Adrenal gland (tissue), 19 donors: ENCODE measurements at places on chromosomes 5 and 9.
A peak's percentile ranks its signal among the peaks of the same experiment; 100 is the strongest.

DNA sequence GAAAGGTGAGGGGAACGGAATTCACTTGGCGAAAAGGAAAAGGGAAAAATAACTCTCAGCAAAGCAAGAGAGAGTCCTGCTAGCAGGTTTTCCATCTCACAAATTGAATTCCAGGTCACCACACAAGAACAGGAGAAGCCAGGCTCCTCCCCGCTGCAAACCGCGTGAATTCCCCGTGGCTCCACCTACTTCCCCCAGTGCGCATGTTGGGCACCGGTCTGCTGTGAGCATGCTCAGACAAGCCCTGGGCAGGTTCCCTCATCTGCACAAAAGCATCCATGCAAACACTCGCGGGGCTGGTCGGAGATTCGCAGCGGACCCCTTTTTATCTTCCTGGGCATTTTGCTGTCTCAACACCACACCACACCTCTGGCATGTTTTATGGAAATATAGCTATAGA is 58.5 kb upstream of the S1PR3 start:
- no peak for DNase-seq

- DNase-seq: no peak
Measured at GRCh38 chr9:91178281-91179236, 183.2 kb downstream of the AUH start.

GRCh38 chr9:96109680-96110351 is 192.2 kb downstream of the HSD17B3 start:
- DNase-seq: no peak

DNA sequence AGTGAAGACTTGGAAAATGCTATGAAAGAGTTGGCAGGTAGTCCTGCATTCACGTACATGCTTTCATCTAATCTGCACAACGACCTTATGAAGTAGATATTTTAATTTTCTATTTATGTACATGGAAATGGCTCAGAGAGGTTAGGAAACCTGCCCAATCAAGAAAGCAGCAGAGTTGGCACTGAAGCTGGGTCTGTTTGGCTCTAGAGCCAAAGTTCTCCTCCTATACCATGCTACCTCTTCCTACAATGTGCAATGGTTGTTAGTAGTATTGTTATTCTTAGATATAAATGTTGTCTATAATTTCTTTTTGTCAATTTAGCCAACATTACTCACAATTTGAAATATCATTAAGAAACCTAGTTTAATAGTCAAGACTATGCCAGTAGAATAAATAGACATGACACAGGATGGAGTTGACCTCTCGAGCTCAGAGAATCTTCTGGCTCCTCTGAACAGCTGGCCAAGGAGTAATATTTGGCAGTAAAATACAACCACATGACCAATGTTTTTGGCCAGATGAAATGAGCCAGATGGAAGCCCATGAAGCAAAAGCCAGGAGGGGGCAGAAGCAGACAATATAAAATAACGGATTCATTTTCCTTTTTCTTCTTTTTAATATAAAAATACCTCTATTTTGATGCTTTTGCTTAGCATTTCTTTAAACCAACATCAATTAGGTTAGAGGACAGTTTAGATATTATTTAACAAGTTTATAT is 542.3 kb downstream of the PDE4D start:
- no peak for DNase-seq

GRCh38 chr9:113380869-113381378 is 4.1 kb upstream of the HDHD3 start:
- no peak for DNase-seq

DNA sequence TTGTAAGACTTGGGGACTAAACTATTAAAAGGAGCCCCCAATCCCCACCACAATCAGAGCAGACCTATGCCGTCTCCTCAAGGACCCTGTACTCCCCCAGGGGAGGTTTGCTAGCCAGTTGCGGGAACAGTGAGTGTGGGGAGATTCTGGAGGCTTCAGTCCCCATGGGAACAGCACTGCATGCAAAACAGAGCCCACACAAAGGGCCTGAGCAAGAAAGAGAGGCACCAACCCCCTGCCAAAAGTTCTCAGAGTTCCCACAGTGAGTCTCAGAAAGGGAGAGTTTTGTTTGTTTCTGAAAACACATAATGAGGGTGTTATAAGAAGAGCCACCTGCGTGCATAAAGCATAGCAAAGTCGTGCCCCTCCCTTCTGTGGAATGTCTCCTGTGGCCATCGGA is 56.6 kb downstream of the CFAP90 start:
- no peak for DNase-seq

- DNase-seq: no peak
Measured at GRCh38 chr5:108398964-108399363, 17.1 kb upstream of the FBXL17 start.

- peak; percentile 65 for DNase-seq
Measured at GRCh38 chr5:138748630-138749081, 4.6 kb upstream of the CTNNA1 start.

- DNase-seq: no peak
Measured at GRCh38 chr5:23717486-23717885, 210.1 kb downstream of the PRDM9 start.

GRCh38 chr5:38011668-38012188 is 171.9 kb upstream of the GDNF start:
- DNase-seq: no peak

- no peak for DNase-seq
Measured at GRCh38 chr5:126869005-126869451, 92.1 kb downstream of the LMNB1 start.

- DNase-seq: no peak
Measured at GRCh38 chr5:174413567-174414314, 310.6 kb upstream of the MSX2 start.

GRCh38 chr5:43616535-43616934 is 13.6 kb downstream of the NNT start:
- no peak for DNase-seq

DNA sequence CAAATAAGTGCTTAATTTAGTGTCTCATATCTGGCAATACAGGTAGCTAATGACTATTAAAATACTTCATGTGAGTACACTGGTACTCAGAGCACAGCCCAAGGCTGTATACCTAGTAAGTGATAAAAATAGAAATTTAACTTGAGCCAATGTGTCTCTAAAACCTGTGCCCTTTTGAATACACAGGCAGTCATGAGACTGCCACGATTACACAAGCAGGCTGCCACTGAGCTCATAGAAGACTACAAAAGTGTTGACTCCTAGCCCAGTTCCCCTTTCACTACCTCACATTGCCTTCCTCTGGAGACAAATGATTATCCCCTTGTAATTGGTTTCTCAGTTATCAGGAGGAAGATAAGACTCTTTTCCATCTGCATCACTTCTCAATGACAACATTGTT is 66.3 kb upstream of the PAPPA start:
- DNase-seq: no peak

DNA sequence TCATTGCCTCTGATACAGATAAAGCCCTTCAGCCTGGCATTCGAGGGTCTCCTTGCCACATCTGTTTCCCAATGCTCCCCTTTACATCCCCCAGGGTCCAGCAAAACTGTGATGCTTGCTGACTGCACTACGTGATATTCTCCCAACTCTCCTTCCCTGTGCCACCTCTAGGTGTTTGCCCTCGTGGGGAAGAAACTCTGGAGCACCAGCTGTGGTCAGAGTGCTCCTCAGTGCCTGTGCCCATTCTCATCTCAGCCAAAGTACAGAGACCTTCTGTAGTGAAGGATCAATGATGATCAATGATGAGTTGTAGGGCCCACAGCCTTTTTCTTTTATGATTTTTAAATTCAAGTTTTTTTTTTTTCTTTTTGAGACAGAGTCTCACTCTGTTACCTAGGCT is 40.3 kb upstream of the MELK start:
- no peak for DNase-seq

DNA sequence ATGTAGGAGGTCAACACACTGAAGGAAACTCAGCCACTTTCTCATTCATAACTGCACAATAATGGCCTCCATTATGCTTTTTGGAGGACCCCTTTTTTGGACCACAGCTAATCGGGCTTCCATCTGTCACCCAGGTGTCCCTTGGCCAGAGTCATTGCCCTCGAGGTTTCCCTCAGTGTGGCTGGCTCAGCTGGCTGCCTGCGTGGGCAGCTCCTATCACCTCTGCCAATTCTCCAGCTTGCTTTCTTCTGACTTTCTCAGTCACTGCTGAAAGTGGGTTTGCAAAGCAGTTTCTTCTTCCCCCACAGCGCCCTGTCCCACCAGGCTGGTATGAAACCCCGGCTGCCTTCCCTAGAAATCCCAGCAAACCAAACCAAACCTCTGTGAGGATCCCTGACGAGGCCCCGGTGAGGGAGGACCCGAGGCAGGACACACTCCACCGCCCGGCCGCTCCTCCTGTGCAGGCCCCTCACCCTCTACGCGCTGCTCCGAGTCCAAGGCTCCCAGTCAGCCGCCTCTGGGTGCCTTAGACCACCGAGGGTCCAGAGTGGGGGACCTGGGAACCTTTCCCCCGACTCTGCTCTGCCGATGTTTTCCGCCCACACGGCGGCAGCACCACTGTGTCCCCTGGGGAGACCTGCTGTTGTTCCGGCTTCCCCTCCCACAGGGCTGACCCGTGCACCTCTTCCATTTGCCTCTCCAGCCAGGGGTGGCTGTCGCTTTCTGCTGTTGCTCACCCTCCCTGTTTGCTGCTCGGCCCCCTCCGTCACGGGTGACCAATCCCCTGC is 109.5 kb downstream of the TENT4A start:
- no peak for DNase-seq

- no peak for DNase-seq
Measured at GRCh38 chr5:7991125-7991821, 122.3 kb downstream of the MTRR start.

DNA sequence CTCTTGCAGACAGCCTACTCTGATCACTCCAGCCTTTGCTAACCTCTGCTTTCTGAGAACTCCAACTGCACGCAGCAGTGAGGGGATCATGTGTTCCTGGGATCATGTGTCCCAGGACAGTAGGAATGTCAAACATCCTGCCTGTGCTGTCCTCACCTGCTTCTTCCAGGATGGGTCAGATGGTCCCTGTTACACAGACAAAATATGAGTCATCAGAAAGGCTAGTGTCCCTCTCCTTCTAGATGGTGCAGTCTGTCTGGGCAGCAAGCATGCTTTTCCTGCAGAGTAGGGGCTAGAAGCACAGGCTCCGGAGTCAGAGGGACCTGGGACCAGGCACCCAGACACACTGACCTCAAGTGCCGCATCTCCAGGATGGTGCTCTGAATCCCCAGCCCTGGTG is 20.1 kb upstream of the SLC25A48 start:
- no peak for DNase-seq

DNA sequence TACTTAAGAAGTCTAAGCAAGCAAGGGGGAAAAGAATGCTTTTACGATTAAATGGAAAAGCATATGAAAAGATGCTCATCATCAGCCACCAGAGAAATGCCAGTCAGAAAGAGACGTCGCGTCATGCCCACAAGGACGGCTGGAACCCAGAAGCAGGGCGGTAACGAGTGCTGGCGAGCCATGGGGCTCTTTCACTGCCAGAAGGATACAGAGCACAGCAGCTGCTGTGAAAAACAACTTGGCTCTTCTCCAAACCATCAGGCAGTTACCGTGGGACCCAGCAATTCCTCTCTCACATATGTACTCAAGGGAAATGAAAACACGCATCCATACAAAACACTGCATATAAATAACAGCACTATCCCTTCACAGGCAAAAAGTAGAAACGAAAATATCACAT is 95.5 kb downstream of the CAMSAP1 start:
- DNase-seq: no peak
